ENCODE measurements at places on chromosomes 5 and 9. TPM values are rescaled to one million over a fixed set of nuclear protein-coding genes. Genes with fewer than 3 reads are reported as not detected.
A peak's percentile ranks its signal among the peaks of the same experiment; 100 is the strongest.

Gene CD14
- total RNA-seq = 72.1 TPM

GRCh38 chr5:7927466-7928375, 58.8 kb downstream of the MTRR start:
- no peak for DNase-seq

- no peak for DNase-seq
Observed at GRCh38 chr5:158529454-158529853, 570.3 kb downstream of the EBF1 start.

DNA sequence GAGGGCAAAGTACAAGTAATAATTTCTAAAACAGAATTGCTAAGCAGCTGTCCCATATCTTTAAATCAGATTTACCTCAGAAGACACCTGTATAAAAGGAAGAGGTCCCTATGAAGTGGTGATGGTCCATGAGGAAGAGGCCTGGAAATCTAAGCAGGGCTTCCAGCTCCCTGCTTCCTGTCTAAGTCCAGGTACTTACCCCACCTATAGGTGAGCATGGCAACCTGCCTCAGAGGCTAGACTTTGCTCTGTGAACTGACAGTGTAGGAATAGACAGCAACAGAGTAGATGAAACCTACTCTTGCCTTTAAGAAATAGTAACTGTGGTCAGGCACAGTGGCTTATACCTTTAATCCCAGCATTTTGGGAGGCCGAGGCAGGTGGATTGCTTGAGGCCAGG, 55.8 kb upstream of the ARRDC3 start:
- no peak for DNase-seq

GRCh38 chr5:115179394-115180164, 9.9 kb upstream of the TRIM36 start:
- no peak for DNase-seq

DNA sequence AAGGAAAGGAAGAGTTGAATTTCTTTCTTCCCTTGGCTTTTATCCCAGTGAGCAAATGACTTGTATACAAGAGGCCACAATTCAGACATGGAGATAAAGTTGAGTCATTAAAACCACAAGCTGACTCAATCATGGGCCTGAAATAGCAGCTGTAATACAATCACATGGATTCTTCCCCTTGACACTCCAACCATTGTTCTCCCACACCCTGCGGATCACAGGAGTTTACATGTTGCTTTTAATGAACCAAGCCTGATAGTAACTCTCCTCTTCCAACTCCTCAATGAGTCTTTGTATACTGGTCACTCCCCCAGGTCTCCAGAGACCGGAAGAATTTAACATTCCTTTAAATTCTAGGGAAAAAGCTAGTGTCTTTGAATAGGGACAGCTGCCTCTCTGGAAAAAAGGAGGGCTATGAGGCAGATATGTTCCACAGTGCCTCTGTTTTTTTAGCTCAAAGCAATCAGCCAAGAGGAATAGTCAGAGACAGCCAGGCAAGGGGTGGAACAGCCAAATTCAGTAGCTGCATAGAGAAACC, 32.4 kb downstream of the PCDHGC5 start:
- peak; percentile 33 for DNase-seq

- DNase-seq = no peak
Observed at GRCh38 chr5:158922816-158923215, 176.9 kb downstream of the EBF1 start.

GRCh38 chr5:64947031-64947430, 178.3 kb downstream of the CWC27 start:
- DNase-seq = no peak

GRCh38 chr5:164504141-164504772, 998.8 kb downstream of the MAT2B start:
- no peak for DNase-seq

Gene PCSK5
- 27.0 TPM for total RNA-seq

Gene NR2F1-AS1
- 12.6 TPM for total RNA-seq

Gene BAG1
- 116 TPM for total RNA-seq

Data from upper lobe of left lung (tissue), 6 donors.